ENCODE measurements at places on chromosomes 7 and 10. TPM values are rescaled to one million over a fixed set of nuclear protein-coding genes. Genes with fewer than 3 reads are reported as not detected.
A peak's percentile ranks its signal among the peaks of the same experiment; 100 is the strongest.

- no peak for DNase-seq
These were observed 670.2 kb upstream of the SORCS1 start for GRCh38 chr10:107834706-107835105.

- DNase-seq, result no peak
These were observed 52.5 kb downstream of the WNT2 start for GRCh38 chr7:117270371-117270770.

GRCh38 chr10:126776168-126776567 lies 105.7 kb upstream of the C10orf90 start:
- no peak for DNase-seq

DNA sequence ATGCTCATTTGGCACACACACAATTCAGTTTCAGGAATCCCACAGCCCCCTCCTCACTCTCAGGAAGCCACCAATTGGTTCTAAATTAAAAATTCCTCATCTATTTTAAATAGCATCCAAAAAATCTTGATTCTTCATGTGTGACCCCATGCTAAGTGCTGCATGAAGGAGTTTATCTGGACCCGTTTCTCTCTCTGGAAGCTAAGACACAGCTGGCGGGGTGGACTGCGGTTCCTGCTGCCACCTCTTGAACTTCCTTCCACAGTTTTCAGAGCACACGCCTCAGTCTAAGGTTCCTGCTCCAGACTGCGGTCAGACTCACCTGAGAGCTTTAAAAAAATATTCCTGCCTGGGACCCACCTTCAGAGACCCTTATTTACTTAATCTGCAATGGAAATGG lies 34.5 kb downstream of the LYZL1 start:
- DNase-seq, result no peak

- DNase-seq, result peak; percentile 19
These were observed 278.8 kb downstream of the CACNA2D1 start for GRCh38 chr7:82164813-82165212.

- no peak for DNase-seq
These were observed 163.2 kb downstream of the SH2D4B start for GRCh38 chr10:80700760-80701444.

DNA sequence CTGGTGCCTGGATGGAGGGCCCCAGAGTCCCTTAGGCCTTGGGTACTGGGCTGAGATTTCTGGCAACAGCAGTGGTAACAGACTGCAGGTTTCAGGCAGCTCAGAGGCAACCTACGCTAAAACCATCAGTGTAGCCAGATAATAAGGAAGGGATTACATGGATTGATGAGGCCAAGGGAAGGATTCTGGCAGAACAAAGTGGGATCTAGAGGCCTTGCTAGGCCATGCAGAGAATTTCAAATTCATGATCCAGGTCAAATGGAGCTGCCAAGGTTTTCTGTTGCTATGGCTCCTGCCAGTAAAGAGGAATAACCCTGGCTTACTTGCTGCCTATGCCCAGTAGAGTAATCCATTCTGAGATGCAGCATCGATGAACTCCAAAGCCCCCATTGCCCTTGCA lies 445.7 kb downstream of the ADRA2A start:
- no peak for DNase-seq

The ZNF365 gene
- total RNA-seq, result 2.9 TPM

The PIK3CG gene
- total RNA-seq, result 1.8 TPM

The THSD7A gene
- 2.5 TPM for total RNA-seq

All from right cardiac atrium (tissue), 5 donors.